Osteoblast (primary cell): ENCODE measurements at places on chromosomes 6 and 20. TPM values are rescaled to one million over a fixed set of nuclear protein-coding genes. Genes with fewer than 3 reads are reported as not detected.

The PNISR gene
- 78.2 and 81.9 TPM in 2 replicates for total RNA-seq

The GLP1R gene
- not detected in 2 replicates for total RNA-seq

The TNXB gene
- 8.3 and 11.9 TPM in 2 replicates for total RNA-seq

The SCRT2 gene
- not detected in 2 replicates for total RNA-seq

The RRAGD gene
- 3.3 and 4.7 TPM in 2 replicates for total RNA-seq

The MCCD1 gene
- not detected in 2 replicates for total RNA-seq

The WFDC5 gene
- total RNA-seq: not detected in 2 replicates

The GPR63 gene
- total RNA-seq: under 0.01 TPM in 2 replicates

The BPIFA1 gene
- not detected in 2 replicates for total RNA-seq

The MMP24 gene
- total RNA-seq: 0.88 and 1.1 TPM in 2 replicates

The RIMS1 gene
- total RNA-seq: 8.3 and 13.4 TPM in 2 replicates

The COX4I2 gene
- not detected in 2 replicates for total RNA-seq

The TCP11 gene
- 0.29 and 0.72 TPM in 2 replicates for total RNA-seq

The PLA2G7 gene
- 0.36 TPM in 1 of 2 replicates, not detected in the other for total RNA-seq

The SPDEF gene
- total RNA-seq: 0.29 TPM in 1 of 2 replicates, not detected in the other

The OR2J3 gene
- total RNA-seq: not detected in 2 replicates

The TREML1 gene
- not detected in 2 replicates for total RNA-seq

The HTR1B gene
- not detected in 2 replicates for total RNA-seq

The KCNG1 gene
- total RNA-seq: 13.6 and 16.3 TPM in 2 replicates

The DSP gene
- 84.0 and 119 TPM in 2 replicates for total RNA-seq

The MATN4 gene
- under 0.01 TPM in 1 of 2 replicates, not detected in the other for total RNA-seq

The TAAR9 gene
- total RNA-seq: not detected in 2 replicates

The SLC25A27 gene
- 9.4 and 10.5 TPM in 2 replicates for total RNA-seq

The SHLD1 gene
- total RNA-seq: 1.4 and 1.5 TPM in 2 replicates

The RIN2 gene
- total RNA-seq: 55.7 and 63.6 TPM in 2 replicates

The SLC13A3 gene
- 0.59 and 1.8 TPM in 2 replicates for total RNA-seq

The FRS3 gene
- total RNA-seq: 1.5 and 1.8 TPM in 2 replicates

The FOXF2 gene
- 1.1 and 2.1 TPM in 2 replicates for total RNA-seq

The EFCAB8 gene
- 1.4 TPM in 1 of 2 replicates, not detected in the other for total RNA-seq

The RUNX2 gene
- 30.0 and 35.4 TPM in 2 replicates for total RNA-seq

The EYA4 gene
- total RNA-seq: 35.5 and 35.9 TPM in 2 replicates

The SIGLEC1 gene
- total RNA-seq: under 0.01 TPM in 1 of 2 replicates, not detected in the other

The RPS21 gene
- total RNA-seq: 460 and 508 TPM in 2 replicates

The PXT1 gene
- under 0.01 TPM in 1 of 2 replicates, not detected in the other for total RNA-seq

The SNAP91 gene
- total RNA-seq: 0.59 and 0.72 TPM in 2 replicates

The FOXO3 gene
- total RNA-seq: 52.2 and 53.2 TPM in 2 replicates

The CAGE1 gene
- total RNA-seq: under 0.01 TPM in 2 replicates

The UBD gene
- not detected in 2 replicates for total RNA-seq

The TRIM31 gene
- total RNA-seq: not detected in 2 replicates

The KIF13A gene
- total RNA-seq: 61.5 and 90.5 TPM in 2 replicates

The STMND1 gene
- total RNA-seq: not detected in 2 replicates

The AGPAT4 gene
- 13.8 and 16.8 TPM in 2 replicates for total RNA-seq

The CMTR1 gene
- 38.7 and 39.5 TPM in 2 replicates for total RNA-seq

The GHRH gene
- not detected in 2 replicates for total RNA-seq

The PRR3 gene
- 6.8 and 7.2 TPM in 2 replicates for total RNA-seq

The PDYN gene
- not detected in 2 replicates for total RNA-seq

The CST5 gene
- total RNA-seq: not detected in 2 replicates

The EPB41L1 gene
- total RNA-seq: 26.8 and 32.4 TPM in 2 replicates

The HEY2 gene
- 2.2 and 2.4 TPM in 2 replicates for total RNA-seq

The KIFC1 gene
- 3.2 and 4.0 TPM in 2 replicates for total RNA-seq

The TSPO2 gene
- total RNA-seq: not detected in 2 replicates

The TUBB2A gene
- total RNA-seq: 44.5 and 49.5 TPM in 2 replicates

The RHAG gene
- not detected in 2 replicates for total RNA-seq
